HCEC 1CT (cell line): ENCODE measurements at places on chromosomes 7 and 10.
A peak's percentile ranks its signal among the peaks of the same experiment; 100 is the strongest.

- DNase-seq, result no peak
Measured at GRCh38 chr10:22342421-22342820, 2.9 kb upstream of the SPAG6 start.

GRCh38 chr7:3710531-3710930 lies 409.5 kb downstream of the SDK1 start:
- DNase-seq, result no peak

DNA sequence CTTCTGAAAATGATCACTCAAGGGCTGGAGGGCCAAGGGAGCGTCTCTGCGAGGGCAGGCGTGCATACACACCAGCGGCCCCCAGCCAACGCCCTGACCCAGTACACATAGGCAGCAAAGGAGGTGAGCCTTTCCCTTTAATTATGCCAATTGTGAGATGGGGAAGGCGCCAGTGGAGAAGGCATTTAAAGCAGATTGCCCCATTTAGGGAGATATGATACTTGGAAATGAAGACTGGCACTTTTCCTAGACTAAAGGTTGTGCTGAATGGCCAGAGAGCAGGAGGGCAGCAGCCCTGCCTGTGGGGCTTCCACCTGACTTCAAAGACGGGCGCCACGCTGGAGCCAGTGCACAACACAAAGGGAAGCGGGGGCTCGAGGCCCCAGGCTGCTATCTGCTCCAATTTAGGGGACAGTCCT lies 24.1 kb downstream of the HIPK2 start:
- no peak for DNase-seq

DNA sequence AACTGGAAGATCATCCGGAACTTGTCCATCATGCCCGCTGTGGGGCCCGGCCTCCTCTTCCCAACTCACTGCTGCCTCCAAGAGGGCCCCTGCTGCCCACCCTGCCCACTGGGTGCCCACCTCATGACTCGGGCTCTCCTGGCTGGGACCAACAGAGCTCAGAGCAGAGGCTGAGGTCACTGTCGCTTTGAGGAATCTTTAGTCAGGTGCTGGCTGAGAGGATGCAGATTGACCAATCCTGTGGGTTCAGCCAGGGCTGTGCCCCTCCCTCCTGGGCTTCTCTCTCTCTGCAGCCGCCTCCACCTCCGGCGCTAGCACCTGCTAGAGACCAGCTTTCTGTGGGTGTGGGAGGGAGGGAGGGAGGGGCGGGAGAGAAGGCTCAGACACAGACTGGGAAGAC lies at the start of gene CALHM1:
CALHM1 (minus strand) TSS at position 181 of the 400 bp plus-strand sequence; CDS start at position 32, 149 bp downstream.
- DNase-seq, result no peak

DNA sequence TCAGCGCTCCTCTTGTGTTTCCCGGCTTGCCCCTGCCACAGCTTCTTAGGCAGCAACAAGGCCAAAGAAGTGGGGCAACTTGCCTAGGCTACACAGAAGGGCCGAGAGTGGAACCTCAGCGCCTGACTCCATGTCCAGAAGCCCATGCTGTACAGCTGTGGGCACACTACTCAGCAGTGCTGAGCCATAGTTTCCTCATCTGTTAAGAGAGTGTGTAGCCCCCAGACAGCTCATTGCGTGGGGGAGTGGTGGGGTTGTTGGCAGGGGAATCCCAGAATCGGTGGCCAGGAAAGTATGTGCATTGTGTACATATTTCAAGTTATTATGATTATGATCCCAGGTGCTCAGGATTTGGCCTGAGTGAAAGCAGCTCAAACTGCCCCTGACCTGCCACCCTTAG lies 96.2 kb downstream of the CDH23 start:
- DNase-seq, result no peak

DNA sequence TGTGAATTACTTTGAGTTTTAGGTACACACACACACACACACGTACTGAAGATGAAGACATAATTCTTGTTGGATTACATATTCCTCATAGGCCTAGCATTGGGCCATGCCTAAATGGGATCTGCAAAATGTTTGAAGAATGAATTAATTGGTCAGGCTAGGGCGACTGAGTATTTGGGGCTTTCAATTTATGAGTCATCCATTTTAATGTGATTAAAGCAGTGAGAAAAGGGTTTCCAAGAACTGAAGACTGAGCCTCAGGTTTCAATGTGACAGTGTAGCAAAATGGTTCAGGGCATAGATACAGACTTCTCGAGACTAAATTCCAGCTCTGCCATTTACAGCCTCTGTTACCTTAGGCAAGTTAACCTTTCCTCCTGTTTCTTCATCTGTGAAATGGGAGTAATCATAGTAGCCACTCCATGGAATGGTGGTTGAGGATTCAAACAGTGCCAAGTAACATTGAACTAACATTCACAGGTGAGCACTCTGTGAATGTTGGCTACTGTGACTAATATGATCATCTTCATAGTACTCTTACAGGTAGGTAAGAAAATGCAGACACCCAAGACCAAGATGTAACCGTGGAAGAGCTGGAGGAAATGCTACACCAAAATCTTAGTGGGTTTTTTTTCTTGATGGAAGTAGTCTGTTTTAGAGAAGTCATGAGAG lies 7.6 kb downstream of the BPGM start:
- DNase-seq, result no peak

DNA sequence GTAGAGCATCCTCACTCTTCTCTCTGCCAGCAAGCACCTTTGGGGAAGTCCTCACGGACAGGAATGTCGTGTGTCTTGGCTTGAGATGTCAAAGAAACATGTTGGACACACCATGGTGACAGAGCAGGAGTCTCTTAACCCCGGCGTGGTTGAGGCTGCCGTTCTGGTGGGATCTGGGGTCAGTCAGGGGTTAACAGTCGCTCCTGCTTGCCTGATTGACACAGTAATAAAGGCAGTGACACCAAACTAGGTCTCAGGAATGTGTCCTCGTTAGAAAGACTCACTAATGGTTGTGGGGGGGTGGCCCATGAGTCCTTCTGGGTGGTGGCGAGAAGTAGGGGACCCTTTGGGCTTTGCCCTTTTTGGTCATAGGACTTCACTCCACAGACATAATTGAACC lies 69.0 kb downstream of the TCF7L2 start:
- DNase-seq, result no peak

GRCh38 chr7:40721342-40721949 lies 586.6 kb downstream of the SUGCT start:
- DNase-seq, result no peak

DNA sequence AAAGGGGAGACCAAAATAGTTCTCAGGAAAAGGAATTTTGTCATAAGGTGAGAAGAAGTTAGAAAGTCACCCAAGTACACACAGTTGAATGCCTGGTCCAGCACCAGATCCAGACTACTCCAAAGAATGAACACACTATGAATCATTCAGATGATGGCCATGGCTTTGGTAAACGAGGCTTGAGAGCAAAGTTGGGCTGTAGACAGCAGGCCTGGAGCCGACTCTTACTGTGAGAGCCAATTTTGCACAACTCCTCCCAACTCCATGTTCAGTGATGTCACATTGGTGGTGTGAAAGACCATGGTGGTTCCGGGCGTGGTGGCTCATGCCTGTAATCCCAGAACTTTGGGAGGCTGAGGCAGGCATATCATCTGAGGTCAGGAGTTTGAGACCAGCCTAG lies 131.6 kb downstream of the PKD1L1 start:
- peak; percentile 71 for DNase-seq

GRCh38 chr10:24900888-24901685 lies 51.3 kb downstream of the PRTFDC1 start:
- no peak for DNase-seq

GRCh38 chr7:22688084-22688483 lies 38.9 kb upstream of the IL6 start:
- no peak for DNase-seq

DNA sequence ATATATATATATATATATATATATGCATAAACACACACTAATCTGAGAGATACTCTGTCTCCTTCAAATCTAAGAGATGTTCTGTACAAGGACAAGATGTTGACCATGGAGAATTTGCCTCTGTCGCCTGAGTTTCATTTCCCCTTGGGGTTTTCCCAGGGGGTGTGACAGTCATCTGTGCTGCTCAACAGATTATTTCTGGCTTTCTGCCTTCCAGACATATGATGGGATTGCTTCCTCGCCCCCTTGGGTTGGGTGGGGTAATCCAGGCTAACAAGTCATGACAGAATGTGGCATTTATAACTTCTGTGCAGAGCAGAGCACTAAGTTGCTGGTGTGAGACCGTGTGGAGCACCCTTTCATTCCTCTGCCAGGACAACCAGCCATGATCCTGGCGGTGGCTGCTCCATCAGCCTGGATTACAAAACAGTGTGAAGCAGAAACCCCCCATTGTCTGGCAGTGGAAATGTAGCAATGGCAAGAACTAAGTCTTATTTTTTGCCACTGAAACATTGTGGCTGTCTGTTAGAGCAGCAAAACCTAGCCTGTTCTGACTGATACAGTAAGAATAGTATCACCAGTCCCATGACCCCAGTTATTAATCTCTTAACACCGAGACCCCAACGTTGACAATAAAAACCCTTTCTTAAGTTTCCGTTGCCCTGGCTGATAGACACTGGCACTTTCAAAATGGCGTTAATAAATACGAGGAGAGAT lies 13.7 kb upstream of the USP6NL start:
- DNase-seq, result no peak

GRCh38 chr7:27453702-27454405 lies 208.8 kb downstream of the HIBADH start:
- DNase-seq, result peak; percentile 90

- DNase-seq, result no peak
Measured at GRCh38 chr7:106203473-106203872, 81.3 kb downstream of the NAMPT start.

DNA sequence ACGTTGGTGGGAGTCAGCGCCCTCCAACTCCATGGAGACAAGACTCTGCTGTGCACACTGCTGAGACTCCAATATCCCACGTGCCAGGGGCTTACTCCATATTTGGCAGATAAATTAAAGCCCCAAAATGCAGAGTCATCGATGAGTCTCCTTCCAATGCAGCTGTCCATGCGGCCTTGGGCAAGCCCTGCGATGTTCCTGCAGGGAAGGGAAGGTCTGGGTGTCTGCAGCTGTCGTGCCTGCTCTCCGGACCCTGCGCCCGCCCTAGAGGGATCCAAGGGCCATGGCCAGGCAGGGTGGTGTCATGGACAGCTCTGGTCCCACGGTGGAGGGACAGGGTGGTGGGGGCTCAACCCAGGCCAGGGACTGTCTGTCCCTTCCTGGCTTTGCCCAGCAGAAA lies 185.2 kb downstream of the PTPRN2 start:
- no peak for DNase-seq

GRCh38 chr10:31624611-31625010 lies 304.0 kb downstream of the ARHGAP12 start:
- no peak for DNase-seq

GRCh38 chr10:11746883-11747539 lies 4.8 kb downstream of the ECHDC3 start:
- no peak for DNase-seq

GRCh38 chr7:9856668-9857067 lies 1117.0 kb upstream of the PHF14 start:
- DNase-seq, result no peak

DNA sequence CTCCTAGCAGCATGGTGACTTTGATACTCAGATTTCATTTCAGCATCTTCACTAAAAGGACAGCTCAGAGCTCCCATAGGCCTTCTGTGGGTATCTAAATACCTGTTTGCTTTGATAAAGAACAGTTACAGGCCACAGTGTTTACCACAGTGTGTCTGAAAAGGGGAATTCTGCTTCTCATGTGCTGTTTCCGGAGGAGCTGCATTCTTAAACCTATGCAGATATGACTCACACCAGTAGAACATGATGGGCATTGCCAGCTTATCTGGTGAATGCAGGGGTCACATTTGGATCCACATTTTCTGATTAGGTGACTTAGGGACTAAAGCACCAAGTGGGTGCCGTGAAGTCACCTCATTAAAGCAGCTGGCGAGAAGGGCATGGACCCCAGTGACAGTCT lies 52.6 kb downstream of the TRRAP start:
- DNase-seq, result no peak

DNA sequence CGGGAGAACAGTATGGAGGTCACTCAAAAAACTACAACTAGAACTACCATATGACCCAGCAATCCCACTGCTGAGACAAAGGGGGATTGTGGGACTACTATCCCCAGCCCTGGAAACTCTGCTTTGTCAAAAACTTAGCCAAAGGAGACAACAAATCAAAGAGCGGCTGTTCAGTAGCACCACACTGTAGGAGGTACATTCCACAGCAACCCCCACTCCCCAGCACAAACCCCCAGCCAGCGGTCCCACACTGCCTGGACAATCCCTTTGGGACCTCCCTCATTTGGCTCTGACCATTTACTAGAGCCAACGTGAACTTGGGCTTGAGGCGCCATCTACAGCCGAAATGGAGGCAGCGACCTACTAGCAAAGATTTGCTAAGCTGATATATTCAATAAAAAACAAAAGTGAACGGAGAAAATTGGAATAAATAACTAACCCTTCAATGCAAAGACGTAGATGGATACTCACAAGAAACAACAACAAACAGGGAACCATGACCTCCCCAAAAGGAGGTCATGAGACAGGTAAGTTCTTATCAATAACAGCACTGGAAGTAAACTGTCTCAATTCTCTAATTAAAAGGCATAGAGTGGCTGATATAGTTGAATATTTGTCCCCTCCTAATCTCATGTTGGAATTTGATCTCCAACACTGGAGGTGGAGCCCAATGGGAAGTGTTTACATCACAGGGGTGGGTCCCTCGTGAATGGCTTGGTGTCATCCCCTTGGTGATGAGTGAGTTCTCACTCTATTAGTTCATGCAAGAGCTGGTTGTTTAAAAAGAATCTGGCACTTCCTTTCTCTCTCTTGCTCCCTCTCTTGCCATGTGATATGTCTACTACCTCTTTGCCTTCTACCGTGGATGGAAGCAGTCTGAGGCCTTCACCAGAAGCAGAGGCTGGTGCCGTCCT lies 119.0 kb upstream of the KCNMA1 start:
- DNase-seq, result peak; percentile 82

GRCh38 chr7:92988051-92988450 lies 129.7 kb downstream of the SAMD9 start:
- DNase-seq, result peak; percentile 63

DNA sequence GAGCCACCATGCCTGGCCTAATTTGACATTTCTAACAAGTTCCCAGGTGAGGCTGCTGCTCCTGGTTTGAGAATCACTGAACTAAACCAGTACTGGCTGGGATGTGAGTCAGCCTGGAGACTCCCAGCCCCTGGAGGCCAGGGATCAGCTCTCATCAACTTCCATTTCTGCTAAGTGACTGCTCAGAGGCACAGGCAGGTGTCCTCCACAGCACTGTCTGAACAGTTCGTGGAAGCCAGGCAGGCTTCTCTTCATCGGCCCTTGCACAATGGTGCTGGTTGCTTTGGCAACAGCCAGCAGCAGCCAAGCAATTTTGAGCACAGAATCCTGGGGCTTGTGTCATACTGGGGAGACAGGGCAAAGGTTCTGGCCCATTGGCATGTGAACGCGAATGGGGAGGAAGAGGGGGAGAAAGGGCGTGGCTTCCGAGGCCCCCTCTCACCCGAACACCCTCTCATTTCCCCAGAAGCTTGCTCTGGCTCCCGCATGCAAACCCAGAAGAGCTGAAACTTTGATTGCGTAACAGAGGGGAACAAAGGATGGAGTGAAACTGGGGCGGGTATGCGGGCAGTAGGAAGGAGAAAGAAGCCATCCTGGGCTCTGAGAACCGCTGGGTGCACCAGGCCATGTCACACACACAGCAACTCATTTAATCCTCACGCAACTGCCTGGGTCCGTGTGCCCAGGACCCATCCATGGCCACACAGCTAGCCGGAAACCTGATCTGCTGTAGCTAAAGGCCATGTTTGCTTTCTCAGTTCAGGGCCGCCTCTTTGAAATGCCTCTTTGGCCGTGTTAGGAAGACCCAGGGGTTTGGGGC lies 9.0 kb upstream of the POR start:
- peak; percentile 71 for DNase-seq

- no peak for DNase-seq
Measured at GRCh38 chr7:134962270-134962780, 24.0 kb upstream of the AGBL3 start.

- no peak for DNase-seq
Measured at GRCh38 chr7:158947627-158948026, 91.3 kb downstream of the DYNC2I1 start.
